Psoas muscle (tissue), 8 donors: ENCODE measurements at places on chromosomes 16 and 17. TPM values are rescaled to one million over a fixed set of nuclear protein-coding genes. Genes with fewer than 3 reads are reported as not detected.

DNA sequence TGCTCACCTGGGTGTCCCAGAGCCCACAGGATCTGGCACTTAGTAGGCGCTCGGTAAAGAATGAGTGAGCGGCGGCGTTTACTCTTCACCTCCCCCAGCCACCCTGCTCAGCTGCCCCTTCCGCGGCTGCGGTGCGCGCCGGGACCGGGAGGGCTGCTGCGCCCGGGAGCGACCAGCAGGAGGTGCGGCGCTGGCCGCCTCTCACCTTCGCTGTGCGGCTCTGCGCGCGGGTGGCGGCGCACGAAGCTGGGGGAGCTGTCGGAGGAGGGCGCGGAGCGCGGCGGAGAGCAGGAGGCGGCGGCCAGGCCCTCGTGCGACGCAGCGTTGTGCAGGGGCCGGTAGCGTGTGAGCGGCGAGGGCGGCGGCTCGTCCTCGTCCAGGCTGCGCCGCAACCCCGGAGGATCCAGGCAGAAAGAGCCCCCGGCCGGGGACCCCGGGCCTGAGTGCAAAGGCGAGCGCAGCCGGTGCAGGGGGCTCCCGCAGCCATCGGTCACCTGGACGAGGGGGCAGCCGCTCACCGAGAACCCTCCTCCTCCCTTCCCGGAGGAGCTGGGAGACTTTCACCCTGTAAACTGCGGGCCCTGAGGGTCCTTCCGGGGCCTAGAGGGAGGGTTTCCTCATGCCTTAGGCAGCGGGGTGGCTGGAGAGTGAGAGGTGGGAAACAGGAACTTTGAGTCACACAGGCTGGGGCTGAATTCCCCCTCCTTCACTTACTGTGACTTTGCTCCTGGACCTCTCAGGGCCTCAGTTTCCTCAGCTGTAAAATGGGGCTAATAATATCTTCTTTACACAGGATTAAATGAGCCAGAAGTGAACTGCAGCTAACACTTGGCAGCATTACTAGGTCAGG, 12.5 kb downstream of the SAMD14 start:
- peak; percentile 85 for DNase-seq
- H3K4me3 ChIP-seq: peak overlapping the region; percentile 49
- H3K27ac ChIP-seq: peak overlapping the region; percentile 23
- H3K27me3 ChIP-seq: no peaks in the 10 kb centered on the region

- H3K4me3 ChIP-seq: peak overlapping the region; percentile 59
- DNase-seq: no peak
- H3K4me1 ChIP-seq: peaks cover 16% of the 10 kb centered on the region
- H3K36me3 ChIP-seq: no peaks in the 10 kb centered on the region
Measured at GRCh38 chr16:46762583-46762982, 14.4 kb upstream of the MYLK3 start.

GRCh38 chr17:40511136-40511535, 9.7 kb upstream of the TNS4 start:
- DNase-seq: no peak
- H3K4me3 ChIP-seq: no peak overlapping the region
- peak overlapping the region; percentile 43 for H3K27ac ChIP-seq
- H3K4me1 ChIP-seq: peaks cover 25% of the 10 kb centered on the region
- H3K36me3 ChIP-seq: no peaks in the 10 kb centered on the region
- H3K27me3 ChIP-seq: no peaks in the 10 kb centered on the region

GRCh38 chr16:67651039-67651438, 6.1 kb downstream of the CARMIL2 start:
- no peaks in the 10 kb centered on the region for H3K36me3 ChIP-seq
- no peaks in the 10 kb centered on the region for H3K4me1 ChIP-seq
- peaks cover 81% of the 10 kb centered on the region for H3K27me3 ChIP-seq
- H3K27ac ChIP-seq: no peak overlapping the region

DNA sequence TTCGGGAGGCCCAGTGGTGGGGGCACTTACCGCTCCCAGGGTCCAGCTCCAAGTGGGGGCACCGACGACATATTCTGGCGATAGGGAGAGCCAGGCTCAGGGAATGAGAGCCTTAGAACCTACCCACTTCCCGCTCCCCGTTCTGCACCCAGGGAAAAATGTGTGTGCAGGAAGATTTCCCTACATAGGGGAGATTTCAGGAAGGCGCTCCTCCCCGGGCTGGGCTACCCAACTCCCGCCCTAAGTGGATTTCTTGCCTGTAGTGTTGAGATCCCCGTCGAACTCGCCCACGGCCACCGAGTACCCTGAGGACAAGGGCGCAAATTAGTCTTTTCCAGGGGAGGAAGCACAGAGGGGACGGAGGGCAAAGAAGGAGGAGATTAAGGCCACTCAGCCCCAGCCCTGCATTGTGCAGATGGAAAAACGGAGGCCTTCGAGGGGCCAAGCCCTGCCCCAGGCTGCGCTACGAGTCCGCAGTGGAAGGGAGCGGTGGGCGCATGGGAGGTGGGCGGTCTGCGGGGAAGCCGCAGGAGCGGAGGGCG, 5.1 kb downstream of the ITGA2B start:
- DNase-seq: no peak
- H3K27me3 ChIP-seq: peaks cover 15% of the 10 kb centered on the region
- H3K4me1 ChIP-seq: peaks cover 7% of the 10 kb centered on the region
- no peak overlapping the region for H3K27ac ChIP-seq

- H3K27ac ChIP-seq: peak overlapping the region; percentile 78
- peaks cover 4% of the 10 kb centered on the region for H3K27me3 ChIP-seq
- no peaks in the 10 kb centered on the region for H3K36me3 ChIP-seq
- DNase-seq: peak; percentile 42
- peak overlapping the region; percentile 85 for H3K4me3 ChIP-seq
- H3K4me1 ChIP-seq: peaks cover 24% of the 10 kb centered on the region
Measured at GRCh38 chr17:55420776-55421178, 858 bp downstream of the MMD start.

- no peaks in the 10 kb centered on the region for H3K4me1 ChIP-seq
- H3K4me3 ChIP-seq: no peak overlapping the region
- H3K27me3 ChIP-seq: peaks cover 3% of the 10 kb centered on the region
- H3K36me3 ChIP-seq: no peaks in the 10 kb centered on the region
- H3K27ac ChIP-seq: no peak overlapping the region
Measured at GRCh38 chr17:68714676-68715075, 113.5 kb upstream of the FAM20A start.

GRCh38 chr17:71437166-71437565, 683.7 kb upstream of the SOX9 start:
- H3K36me3 ChIP-seq: no peaks in the 10 kb centered on the region
- H3K27ac ChIP-seq: no peak overlapping the region
- no peak for DNase-seq
- H3K4me1 ChIP-seq: no peaks in the 10 kb centered on the region
- peaks cover 2% of the 10 kb centered on the region for H3K27me3 ChIP-seq
- no peak overlapping the region for H3K4me3 ChIP-seq

GRCh38 chr16:70254965-70255286, 3.2 kb upstream of the EXOSC6 start:
- H3K27me3 ChIP-seq: no peaks in the 10 kb centered on the region
- no peak overlapping the region for H3K27ac ChIP-seq
- peaks cover 4% of the 10 kb centered on the region for H3K4me1 ChIP-seq
- DNase-seq: no peak

DNA sequence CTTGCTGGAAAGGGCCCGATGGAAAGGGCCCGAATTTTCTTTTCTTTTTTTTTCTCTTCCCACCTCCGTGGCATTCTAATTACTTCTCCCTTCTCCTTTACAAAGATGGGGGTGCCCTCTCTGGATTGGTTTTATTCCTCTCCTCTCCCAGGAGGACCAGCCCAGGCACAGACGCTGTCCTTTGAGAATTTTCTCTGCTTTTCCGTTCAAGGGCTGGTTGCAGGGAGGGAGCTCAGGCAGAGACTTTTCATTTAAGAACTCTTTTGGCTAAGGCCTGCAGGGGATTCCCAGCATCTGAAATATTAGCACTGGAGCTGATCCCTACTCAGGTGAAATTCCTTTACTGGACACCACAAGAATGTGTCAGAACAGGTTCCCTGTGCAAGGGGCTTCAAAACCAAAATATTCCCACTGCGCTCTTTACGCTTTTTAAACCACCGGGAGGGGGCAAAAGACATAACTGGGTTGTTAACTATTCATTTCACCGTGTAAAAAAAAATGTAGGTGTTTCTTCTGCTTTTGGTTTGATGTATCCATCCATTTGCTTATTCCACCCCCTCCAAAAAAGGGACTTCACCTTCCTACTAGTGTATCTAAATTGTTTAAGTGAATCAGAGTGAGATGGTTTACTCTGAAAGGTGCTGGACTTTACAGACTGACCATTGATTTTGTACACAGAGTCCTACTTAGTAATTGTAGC, 1.4 kb downstream of the NFAT5 start:
- H3K4me1 ChIP-seq: peaks cover 33% of the 10 kb centered on the region
- no peaks in the 10 kb centered on the region for H3K27me3 ChIP-seq
- no peak for DNase-seq

DNA sequence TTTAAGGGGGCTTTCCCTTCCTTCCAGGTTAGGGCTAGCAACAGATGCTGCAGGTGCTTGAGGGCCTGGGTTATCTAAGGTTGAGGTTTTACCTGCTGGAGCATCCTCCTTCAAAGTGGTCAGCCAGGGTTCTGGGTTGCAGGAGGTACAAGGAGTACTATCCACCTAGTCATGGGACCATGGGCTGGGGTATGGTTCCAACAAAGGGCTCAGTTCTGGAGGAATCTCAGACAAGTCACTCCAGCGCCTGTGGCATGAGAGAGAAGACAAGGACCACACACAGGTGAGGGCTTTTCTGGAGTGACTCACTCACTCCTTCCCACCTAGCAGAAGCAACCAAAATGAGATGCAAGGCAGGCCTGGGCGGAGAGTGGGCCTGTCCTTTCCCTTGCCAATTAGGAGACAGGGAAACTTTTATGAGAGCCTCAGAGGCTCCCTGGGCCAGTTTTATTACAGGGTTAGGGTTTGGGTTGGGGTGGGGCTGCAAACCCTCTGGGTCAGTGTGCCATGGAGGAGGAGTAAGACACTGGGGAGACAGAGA, 2.2 kb downstream of the MYO19 start:
- peaks cover 8% of the 10 kb centered on the region for H3K4me1 ChIP-seq
- peaks cover 60% of the 10 kb centered on the region for H3K36me3 ChIP-seq
- no peaks in the 10 kb centered on the region for H3K27me3 ChIP-seq
- H3K4me3 ChIP-seq: no peak overlapping the region

- H3K27me3 ChIP-seq: no peaks in the 10 kb centered on the region
- DNase-seq: no peak
- H3K4me1 ChIP-seq: peaks cover under 1% of the 10 kb centered on the region
- H3K4me3 ChIP-seq: peak overlapping the region; percentile 67
- no peak overlapping the region for H3K27ac ChIP-seq
Measured at GRCh38 chr16:55508271-55508921, 476 bp upstream of the LPCAT2 start.

- no peak overlapping the region for H3K27ac ChIP-seq
- H3K27me3 ChIP-seq: no peaks in the 10 kb centered on the region
- peaks cover 15% of the 10 kb centered on the region for H3K4me1 ChIP-seq
- DNase-seq: no peak
Measured at GRCh38 chr17:4712526-4712925, 2.1 kb downstream of the ARRB2 start.

GRCh38 chr17:9520649-9521048, 55.0 kb downstream of the STX8 start:
- H3K4me1 ChIP-seq: no peaks in the 10 kb centered on the region
- no peak for DNase-seq
- no peak overlapping the region for H3K4me3 ChIP-seq
- H3K27me3 ChIP-seq: no peaks in the 10 kb centered on the region
- H3K27ac ChIP-seq: no peak overlapping the region

- no peak overlapping the region for H3K27ac ChIP-seq
- no peak overlapping the region for H3K4me3 ChIP-seq
- no peaks in the 10 kb centered on the region for H3K36me3 ChIP-seq
Measured at GRCh38 chr17:7927596-7927995, 2.1 kb downstream of the KCNAB3 start.

The UBN1 gene
- 33.3 TPM for total RNA-seq

The MT1H gene
- total RNA-seq: not detected

The NHERF1 gene
- 16.6 TPM for total RNA-seq

The KCNJ16 gene
- not detected for total RNA-seq

The TEX19 gene
- not detected for total RNA-seq

The TP53TG3C gene
- not detected for total RNA-seq

The CDRT15 gene
- not detected for total RNA-seq
